ENCODE measurements at places on chromosomes 3 and 15.

DNA sequence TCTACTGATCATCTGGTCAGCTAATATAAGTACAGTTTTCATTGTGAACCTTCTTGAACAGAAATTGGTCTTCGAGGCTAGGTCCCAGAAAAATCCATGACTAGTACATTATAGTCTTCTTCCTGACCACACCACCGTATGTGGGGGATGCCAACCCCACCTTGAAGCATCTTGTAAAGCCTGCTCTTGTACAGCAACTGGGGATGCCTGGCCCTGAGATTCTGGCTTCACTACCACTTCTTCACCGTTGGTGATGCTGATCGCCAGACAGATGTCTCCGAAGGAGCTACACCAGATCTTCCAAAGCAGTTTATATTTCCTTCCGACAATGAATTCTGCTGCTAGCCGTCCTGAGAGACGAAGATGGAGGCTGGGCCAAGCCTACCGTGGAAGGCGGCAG lies 238.3 kb downstream of the CDIN1 start:
- DNase-seq: no peak

GRCh38 chr3:155111971-155112370 lies 31.9 kb downstream of the MME start:
- no peak for DNase-seq

DNA sequence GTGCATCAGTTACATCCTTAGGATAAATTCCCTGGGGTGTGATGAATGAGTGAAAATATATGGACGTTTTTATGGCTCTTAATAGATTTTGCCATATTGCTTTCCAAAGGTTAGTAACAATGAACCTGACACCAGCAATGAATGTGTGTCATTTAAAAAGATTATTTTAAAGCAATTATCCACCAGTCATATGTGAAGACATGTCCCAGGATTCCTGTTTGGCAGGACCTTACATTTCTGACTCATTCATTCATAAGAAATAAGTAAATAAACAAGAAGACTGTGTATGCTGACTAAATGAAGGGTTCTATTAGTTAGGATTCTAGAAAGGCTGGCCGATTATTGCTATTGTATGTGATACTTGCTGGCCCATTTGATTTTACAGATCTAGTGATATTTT lies 201.5 kb downstream of the SOX2 start:
- DNase-seq: no peak

DNA sequence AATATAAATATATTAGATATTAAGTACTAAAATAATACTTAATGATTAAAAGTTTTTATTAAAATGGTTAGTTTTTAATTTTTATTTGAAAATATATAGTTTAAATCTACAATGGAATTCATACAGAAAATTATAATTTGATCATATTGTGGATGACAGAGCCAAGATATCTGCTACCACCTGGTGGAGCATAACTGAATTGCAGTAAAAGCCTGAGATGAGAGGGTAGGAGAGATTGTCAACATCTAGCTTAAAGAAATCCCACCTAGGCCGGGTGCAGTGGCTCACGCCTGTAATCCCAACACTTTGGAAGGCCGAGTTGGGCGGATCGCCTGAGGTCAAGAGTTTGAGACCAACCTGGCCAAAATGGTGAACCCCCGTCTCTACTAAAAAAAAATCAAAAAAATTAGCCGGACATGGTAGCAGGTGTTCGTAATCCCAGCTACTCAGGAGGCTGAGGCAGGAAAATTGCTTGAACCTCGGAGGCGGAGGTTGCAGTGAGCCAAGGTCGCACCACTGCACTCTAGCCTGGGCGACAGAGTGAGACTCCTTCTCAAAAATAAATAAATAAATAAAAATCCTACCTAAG lies 25.1 kb upstream of the CSTA start:
- DNase-seq: no peak

DNA sequence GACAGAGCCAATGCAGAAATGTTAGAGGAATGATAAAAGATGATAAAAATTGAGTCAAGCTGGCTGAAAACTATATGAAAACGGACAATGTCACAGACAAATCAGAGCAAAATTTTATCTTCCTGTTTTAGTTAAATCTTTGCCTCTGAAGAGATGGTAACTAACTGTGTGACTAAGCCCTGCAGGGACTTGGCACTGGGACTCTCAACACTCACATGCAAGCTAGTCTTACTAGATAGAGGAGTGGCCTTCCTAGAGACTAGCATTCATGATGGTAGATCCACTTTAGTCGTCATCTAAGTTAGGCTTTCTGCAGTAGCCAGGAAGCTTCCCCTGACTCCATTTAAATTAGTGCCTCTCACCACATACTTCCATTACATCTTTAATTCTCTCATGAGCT lies 4.1 kb downstream of the CCDC191 start:
- no peak for DNase-seq

DNA sequence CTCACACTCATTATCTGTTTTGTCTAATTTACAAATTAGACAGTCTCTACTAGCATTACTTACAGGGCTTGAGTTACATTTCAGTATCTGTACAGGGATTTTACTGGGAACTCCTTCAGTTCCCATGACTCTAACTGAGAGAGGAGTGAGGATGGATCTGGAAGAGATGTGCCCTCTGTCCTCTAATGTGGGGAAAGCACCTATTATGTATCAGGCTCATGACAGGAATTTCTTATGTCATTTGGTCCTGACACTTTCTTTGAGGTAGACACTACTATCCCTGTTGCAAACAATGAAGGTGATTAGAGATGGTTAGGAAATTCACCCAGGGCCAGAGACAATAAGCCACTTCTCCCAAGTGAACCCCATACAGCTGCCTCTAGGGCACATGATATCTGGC lies 10.9 kb upstream of the NCKIPSD start:
- no peak for DNase-seq

- DNase-seq: no peak
Observed at GRCh38 chr15:69466733-69467132, 14.1 kb downstream of the RPLP1 start.

DNA sequence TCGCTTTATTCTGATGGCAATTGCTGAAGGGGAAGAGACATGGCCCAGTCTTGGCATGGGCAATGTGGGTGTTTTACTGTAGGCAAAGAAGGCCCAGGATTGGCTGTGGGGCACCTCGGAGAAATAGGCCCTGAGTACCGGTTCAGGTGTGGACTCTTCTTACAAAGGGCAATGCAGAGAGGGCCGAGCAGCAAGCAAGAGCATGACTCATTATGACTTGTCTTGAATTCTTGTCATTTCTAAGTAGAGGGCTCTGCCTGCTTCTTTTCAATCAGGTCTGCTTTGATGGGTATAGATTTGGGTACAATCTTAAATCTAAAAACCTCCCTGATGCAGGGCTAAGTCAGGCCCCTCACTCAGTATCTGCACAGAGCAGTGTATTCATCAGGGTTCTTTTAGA lies 14.8 kb upstream of the BUB1B start:
- no peak for DNase-seq

- no peak for DNase-seq
Observed at GRCh38 chr3:151011427-151011826, 38.9 kb upstream of the CLRN1 start.
